ENCODE measurements at places on chromosomes 4 and X. TPM values are rescaled to one million over a fixed set of nuclear protein-coding genes. Genes with fewer than 3 reads are reported as not detected.

The BEX2 gene
- 88.9 TPM for polyA plus RNA-seq

The CPZ gene
- polyA plus RNA-seq: 14.6 TPM

The GLUD2 gene
- 5.4 TPM for polyA plus RNA-seq

The SLC6A14 gene
- polyA plus RNA-seq: 0.19 TPM

The FGB gene
- 191 TPM for polyA plus RNA-seq

- DNase-seq: no peak
Measured at GRCh38 chr4:2855584-2855983, 11.9 kb downstream of the ADD1 start.

GRCh38 chr4:145440292-145441007, 41.2 kb upstream of the SMAD1 start:
- no peak for DNase-seq

DNA sequence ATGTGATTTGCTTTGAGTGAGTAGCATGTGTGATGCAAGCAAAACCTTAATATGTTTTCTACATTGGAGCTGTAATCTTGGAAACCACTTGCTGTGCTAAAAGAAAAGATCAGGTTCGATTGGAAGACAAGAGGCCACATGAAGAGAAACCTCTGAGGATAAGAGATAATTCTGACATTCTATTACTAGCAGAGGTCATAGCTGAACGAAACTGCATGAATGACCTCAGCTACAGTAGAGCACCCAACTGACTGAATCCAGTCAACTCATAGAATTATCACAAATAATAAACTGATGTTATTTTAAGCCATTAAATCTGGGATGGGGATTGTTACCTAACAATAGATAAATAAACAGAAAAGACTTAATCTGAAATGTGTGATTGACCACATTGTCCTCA, 147.1 kb downstream of the CAMK2D start:
- no peak for DNase-seq

GRCh38 chr4:126762663-126763247, 870.0 kb upstream of the INTU start:
- no peak for DNase-seq

DNA sequence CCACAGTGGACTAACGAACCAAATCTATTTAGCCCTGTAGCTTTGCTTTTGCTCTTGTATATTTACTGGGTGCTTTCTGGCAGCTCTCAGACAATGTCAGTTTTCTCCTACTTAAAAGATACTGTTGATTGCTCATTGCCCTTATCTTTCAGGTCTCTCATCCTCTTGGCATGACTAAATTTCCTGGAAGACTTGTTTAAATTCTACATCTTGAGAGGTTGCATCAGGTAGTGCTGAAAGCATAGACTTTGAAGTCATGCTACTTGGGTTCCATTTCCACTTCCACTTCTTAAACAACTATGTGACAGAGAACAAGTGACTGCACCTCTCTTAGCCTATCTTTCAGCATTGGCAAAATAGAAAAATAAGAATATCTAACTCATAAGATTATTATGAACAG, 8.4 kb downstream of the TDO2 start:
- DNase-seq: no peak

DNA sequence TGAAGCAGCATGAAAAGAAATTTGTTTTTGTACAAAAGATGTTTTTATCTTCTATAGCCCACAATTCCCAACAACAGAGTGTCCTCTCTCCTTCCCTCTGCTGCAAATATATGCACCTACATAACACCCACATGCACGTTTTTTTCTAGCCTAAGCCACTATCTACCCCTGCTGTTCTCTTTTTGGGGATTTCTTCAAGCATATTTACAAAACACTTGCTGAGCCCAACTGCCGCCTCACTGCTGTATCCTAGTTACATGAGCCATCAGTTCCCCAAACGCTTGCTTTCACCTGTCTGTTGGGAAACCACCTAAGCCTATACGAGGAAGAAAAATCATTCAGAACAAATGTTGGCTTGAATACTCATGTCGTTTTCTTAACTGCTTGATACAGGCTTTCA, 127.2 kb downstream of the CHRNA9 start:
- no peak for DNase-seq

DNA sequence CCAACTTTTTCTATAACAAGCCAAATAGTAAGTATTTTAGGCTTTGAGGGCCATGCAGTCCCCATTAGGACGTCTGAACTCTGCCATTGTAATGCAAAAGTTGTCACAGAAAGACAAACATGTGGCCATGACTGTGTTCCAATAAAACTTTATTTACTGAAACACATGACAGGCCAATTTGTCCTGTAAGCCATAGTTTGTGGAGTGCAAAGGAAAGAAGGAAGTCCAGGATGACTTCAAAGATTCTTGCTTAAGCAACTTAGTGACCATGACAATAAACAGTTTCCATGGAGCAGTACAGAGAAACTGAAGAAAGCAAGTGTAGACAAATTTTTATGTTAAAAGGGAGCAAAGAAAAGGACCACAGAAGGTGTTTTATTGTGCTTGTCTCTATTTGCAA, 35.0 kb upstream of the MYOZ2 start:
- no peak for DNase-seq

DNA sequence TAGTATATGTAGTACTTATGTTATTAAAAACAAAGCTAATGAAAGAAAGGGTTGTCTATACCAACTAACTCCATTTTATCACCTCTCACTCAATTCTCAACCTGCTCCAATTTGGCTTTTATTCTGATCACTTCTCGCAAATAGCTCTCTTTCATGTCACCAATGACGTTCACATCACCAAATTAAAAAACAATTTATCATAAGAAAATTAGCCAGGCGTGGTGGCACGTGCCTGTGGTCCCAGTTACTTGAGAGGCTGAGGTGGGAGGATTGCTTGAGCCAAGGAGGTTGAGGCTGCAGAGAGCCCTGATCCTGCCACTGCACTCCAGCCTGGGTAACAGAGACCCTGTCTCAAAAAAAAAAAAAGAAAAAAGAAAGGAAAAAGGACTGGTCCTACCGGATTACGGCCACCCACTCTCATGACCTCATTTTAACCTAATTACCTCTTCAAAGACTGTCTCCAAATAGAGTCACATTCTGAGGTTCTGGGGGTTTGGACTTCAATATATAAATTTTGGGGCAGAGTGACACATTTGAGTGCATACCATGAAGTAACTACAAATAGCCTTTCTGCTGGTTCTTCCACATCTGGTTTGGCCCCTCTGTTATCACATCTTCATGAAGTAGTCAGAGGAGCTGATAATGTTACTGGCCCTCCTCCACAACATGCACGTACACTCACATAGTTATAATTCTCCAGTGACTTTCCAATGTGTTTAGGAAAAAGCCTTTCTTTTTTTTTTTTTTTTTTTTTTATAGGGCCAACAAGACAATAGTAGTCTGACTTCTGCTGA, 15.8 kb upstream of the RBMX start:
- no peak for DNase-seq

GRCh38 chr4:11399461-11399971, 29.2 kb downstream of the HS3ST1 start:
- no peak for DNase-seq

GRCh38 chrX:153598541-153599191, at the start of gene CCNQ:
Gene CCNQ, minus strand, starts transcription at chrX:153599139. Its CDS starts 66 bp downstream, at chrX:153599073.
- DNase-seq: no peak

- DNase-seq: no peak
Measured at GRCh38 chrX:150692831-150693724, at the start of gene MTMR1. Gene MTMR1, plus strand, starts transcription at chrX:150693396. Its CDS starts 135 bp downstream, at chrX:150693531.

DNA sequence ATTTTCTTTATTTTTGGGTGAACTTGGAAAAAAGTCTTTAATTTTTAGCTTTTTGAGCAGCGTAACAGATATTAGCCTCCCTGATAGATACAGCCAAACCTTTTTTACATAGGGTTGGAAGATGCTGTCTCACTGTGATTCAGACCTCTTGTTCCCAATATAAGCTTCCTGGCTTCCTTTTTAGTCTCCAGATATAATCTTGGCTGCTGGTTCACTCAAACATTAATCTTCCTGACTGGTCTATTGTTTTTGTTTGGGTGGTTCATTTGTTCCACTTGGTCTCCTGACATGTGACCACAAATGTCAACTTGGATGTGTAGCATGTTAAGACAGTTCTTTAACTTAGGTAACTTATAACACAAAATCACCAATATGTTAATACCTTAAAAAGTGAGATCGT, 23.0 kb downstream of the RPA4 start:
- DNase-seq: no peak

GRCh38 chr4:37662861-37663390, 23.2 kb downstream of the RELL1 start:
- no peak for DNase-seq

- DNase-seq: no peak
Measured at GRCh38 chr4:67687636-67688035, 13.3 kb downstream of the UBA6 start.

GRCh38 chr4:3639613-3640586, 107.7 kb upstream of the LRPAP1 start:
- no peak for DNase-seq

DNA sequence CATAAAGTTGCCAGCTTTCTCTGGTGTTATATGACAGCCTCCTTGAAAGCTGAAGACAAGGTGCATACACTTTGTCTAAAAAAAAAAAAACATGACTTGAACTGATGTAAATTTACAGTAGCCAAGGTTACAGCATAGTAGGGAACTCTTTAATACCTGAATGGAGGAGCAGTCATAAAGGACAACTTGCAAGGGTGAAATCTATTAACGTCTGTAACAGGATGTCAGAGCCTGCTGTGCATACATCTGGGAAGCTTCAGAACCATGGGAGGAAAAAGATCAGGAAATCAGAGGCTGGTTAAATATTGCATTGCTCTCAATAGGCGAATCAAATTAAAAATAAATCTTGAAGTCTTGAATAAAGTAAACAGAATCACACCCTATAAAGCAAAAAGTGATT, 484.0 kb upstream of the CTSO start:
- DNase-seq: no peak

DNA sequence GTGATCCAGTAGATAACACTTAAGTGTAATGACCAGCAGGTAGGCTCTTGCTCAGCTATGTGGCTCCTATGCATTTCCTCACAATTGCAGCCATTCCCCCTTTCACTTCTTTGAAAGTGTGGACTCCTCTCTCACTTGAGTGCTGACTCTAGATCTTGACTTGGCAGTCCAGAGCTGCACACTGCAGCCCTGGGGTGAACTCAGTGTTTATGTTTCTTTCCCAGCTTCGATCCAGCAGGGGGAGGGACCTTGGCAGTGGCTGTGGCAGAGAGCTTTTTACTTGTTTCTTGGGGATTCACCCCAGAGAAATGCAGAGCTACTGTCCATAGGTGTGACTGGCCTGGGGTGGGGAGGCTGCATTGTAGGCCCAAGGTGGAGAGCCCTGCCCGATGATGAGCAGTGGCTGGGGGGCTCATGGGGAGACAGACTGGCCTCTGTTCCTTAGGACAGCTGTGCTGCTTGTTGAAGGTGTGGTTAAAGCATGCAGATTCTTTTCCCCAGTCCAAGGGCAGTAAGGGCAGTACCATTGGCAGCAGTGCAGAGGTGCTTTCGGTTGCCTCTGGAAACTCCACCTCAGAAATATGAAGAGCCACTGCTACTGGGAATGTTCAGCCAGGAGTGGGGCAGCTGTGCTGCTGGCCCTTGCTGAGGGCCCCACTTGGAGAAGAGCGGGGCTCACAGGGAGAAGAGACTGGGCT, 134.7 kb downstream of the SH3BGRL start:
- DNase-seq: no peak

GRCh38 chr4:125315576-125316400, 1.0 kb downstream of the FAT4 start:
- DNase-seq: peak; percentile 55

DNA sequence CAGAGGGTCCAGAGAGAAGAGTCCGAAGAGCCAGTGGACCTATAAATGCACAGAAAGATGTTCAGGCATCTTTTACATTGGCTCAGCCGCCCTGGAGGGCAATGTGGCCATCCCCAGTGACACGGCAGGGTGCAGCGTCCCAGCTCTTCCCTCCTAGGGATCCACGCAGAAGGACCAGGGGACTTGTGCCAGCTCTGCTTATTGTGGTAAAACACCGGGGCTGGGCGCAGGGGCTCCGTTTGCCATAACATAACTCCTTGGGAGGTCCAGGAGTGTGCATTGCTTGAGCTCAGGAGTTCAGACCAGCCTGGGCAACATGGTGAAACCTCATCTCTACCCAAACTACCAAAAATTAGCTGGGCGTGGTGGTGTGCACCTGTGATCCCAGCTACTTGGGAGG, 70.2 kb downstream of the CPZ start:
- no peak for DNase-seq

DNA sequence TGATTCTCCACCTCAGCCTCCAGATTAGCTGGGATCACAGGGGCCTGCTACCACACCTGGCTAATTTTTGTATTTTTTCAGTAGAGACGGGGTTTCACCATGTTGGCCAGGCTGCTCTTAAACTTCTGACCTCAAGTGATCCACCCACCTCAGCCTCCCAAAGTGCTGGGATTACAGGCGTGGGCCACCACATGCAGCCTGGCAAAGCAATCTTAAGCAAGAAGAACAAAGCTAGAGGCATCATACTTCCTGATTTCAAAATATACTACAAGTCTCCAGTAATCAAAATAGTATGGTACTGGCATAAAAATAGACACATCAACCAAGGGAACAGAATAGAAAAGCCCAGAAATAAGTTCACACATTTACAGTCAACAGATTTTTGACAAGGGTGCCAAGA, 12.8 kb upstream of the F8A1 start:
- no peak for DNase-seq

DNA sequence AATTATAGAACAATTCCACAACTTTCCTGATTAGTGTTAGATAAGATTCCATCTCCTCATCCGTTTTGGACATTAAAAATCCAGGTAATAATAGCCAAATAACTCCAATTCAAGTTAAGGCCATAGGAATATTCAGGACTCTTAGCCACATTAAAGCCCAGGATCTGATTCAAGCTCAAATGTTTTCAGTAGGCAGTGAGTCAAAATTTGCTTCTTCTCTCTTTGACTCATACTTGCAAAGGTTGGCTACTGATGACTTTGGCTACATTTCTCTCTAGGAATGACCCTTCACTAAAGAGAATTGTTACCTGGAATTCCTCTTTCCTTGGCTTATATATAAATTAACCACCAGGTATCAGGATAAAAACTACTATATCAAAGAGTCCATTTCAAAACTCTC, 354.9 kb upstream of the HS3ST1 start:
- DNase-seq: no peak

DNA sequence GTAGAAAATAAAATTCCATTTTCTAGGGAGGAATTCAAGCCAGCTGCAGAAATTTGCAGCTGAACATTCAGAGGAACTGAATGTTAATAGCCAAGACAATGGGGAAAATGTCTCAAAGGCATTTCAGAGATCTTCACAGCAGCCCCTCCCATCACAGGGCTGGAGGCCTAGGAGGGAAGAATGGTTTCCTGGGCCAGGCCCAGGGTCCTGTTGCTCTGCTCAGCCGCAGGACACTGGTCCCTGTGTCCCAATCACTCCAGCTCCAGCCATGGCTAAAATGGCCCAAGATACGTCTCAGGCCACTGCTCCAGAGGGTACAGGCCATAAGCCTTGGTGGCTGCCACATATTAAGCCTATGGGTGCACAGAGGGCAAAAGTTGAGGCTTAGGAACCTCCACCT, 20.4 kb downstream of the FAM13A start:
- DNase-seq: no peak

DNA sequence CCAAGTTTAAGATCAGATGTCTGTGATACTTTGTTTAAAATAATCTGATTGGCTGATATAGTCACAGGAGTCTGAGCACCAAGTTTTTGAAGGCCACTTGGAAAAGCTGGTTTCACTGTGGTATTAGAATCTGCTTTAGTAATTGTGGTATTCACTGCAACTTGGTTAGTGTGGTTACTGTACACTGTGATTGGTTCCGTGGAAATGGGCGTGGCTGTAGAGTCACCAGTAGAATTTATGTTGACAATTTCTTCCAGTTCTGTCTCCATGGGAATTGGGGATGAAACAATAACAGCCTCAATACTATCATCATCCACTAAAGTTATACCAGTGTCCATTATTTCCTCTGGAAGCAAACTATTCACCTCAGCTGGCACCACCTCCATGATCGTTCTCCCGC, 26.2 kb downstream of the LIN54 start:
- DNase-seq: no peak
